ENCODE measurements at places on chromosomes 3 and 15.

DNA sequence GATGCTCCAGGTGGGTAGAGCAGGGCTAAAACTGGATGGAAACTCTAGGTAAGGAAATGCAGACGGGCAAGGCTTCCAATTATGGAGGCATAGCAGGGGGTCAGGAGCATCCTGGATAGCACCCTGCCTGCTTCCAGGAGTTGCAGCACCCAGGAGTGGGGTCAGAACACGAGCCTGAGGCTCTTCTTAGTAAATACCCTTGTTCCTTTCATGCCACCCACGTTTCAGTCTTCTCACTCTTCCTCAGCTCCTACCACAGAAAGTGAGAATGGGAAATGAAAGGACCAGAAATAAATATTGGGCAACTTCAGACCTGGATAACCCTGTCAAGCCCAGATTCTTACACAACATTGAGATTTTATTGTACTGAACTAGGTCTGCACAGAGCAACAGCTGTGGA lies 16.4 kb downstream of the CCR1 start:
- no peak for DNase-seq

GRCh38 chr3:195468841-195469240 lies 26.0 kb upstream of the ACAP2 start:
- no peak for DNase-seq

DNA sequence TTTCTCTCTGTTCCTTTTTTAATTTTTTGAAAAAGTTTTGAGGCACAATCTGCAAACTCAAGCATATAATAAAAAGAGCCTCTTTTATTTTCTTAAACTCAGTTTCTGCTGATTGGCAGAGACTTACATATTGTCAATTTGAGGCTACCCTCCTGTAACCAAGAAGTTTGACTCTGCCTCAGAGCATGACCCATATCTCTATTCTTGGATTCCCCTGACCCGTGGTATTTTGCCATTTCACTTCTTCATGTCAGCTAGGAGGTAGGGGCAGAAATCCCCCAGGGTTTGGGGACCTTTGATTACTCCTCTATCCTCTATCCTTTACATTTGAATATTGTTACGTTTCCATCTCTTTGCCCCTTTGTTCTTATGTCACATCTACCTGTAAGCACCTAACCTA lies 479.1 kb upstream of the ALCAM start:
- no peak for DNase-seq

DNA sequence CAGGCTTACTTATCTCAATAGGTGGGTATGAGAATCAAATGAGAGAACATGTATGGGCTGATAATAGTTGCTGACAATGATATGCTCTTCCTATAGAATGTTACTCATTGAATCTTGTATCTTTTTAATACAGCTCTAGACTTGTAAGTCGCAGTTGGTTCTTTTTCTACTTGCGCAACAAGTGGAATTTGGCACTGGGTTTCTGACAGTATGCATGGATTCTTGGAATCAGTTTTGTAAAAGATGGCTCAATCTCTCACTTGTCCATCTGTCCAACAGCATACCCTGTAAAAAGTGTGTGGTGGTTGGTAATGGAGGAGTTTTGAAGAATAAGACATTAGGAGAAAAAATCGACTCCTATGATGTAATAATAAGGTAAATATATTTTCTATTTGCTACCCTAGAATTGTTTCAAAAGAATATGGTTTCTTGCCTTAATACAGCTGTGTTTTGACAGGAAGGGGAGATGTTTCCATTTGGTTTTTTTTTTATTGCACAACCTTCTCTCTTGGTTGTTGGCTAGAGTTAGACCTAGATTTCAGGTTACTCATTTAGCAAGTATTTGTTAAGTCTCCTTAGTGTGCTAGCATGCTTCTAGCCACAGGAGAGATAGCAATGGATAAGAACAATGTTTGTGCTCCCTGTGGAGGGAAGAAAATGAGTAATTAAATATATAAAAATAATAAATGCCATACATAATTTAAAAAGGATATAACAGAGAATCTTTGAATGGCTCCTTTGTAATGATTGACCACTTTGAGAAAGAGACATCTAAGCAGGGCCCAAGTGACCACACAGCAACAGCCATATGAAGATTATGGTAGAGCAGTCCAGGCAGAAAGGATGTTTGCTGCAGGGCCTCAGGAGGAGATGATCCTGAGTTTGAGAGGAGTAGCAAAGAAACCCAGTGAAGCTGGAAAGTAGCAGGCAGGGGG lies 21.8 kb downstream of the ST3GAL6 start:
- no peak for DNase-seq

- DNase-seq = no peak
These were observed 64.9 kb downstream of the ATP10A start for GRCh38 chr15:25797936-25798901.

- no peak for DNase-seq
These were observed 5.6 kb upstream of the RBMS3 start for GRCh38 chr3:29275309-29275708.

DNA sequence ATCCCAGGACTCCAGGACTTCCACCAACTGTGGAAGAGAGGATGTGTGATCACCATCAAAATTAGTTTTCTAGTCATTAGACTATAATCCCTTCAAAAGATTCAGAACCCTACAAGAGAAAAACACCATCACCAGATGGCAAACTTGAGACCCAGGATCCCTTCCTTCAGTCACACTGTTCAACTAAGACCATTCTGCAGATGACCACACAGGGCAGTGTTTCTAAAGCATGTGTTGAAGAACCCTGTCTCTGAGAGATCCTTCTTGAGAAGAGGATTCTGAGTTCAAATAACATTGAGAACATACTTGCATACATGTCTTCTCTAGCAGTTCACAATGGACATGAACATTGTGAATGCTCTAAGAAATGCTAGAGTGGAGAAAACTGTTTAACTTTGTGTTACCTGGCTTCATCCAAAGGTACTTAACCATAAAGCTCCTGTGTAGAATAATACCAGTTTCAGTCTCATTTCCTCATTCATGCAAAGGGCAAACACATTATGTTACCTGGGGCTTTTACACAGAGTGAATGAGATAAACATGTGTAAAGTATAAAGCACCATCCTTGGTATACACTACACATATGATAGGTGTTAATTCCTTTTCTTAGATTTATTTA lies 2.4 kb upstream of the ADGRG7 start:
- DNase-seq = no peak

DNA sequence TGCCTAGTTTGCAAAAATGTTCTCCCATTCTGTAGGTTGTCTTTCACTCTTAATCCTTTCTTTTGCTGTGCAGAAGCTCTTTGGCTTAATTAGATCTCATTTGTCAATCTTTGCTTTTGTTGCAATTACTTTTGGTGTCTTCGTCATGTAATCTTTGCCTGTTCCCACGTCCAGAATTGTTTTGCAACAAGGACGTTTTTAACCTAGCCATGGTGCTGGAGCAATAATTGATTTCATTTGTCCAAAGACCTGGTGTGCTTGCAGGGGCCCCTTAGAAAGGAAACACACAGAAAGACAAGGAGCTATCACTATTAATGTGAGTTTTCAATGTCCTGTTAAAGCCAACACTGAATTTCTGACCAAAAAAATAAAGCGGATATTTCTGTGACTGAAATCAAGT lies 89.1 kb upstream of the GALNT15 start:
- no peak for DNase-seq

GRCh38 chr3:89340408-89340807 lies 233.0 kb downstream of the EPHA3 start:
- no peak for DNase-seq

- DNase-seq = no peak
These were observed 58.2 kb downstream of the ZBTB38 start for GRCh38 chr3:141426404-141427034.

DNA sequence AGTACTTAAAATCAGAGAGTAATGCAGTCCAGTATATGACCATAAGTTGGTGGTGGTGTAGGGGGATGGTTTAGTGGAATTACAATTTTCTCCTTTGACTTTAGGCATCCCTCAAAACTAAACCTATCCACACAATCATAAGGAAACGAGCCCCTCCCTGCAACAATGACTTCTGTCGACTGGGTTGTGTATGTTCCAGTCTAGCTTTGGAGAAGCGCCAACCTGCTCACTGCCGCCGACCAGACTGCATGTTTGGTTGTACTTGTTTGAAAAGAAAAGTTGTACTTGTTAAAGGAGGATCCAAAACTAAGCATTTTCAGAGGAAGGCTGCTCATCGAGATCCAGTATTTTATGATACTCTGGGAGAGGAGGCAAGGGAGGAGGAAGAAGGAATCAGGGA lies 52.8 kb downstream of the MGA start:
- no peak for DNase-seq

GRCh38 chr15:59751552-59752413 lies 62.7 kb upstream of the BNIP2 start:
- DNase-seq = no peak

DNA sequence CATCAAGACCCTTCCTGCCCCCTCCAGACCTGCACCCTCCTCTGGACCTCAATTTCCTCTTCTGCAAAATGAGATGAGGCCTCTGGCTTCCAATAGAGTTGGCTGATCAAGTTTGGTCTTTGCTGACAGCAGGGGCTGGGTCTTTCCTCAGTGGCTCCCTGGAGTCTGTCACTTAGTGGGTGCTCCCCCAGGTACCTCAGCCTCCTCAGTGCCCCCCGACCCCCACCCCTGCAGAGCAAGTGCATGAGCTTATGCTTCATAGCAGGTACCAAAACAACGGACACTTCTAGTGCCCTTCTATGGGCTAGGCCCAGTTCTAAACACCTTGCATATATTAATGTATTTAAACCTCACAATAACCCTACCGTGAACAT lies 6.9 kb upstream of the PLXND1 start:
- no peak for DNase-seq

DNA sequence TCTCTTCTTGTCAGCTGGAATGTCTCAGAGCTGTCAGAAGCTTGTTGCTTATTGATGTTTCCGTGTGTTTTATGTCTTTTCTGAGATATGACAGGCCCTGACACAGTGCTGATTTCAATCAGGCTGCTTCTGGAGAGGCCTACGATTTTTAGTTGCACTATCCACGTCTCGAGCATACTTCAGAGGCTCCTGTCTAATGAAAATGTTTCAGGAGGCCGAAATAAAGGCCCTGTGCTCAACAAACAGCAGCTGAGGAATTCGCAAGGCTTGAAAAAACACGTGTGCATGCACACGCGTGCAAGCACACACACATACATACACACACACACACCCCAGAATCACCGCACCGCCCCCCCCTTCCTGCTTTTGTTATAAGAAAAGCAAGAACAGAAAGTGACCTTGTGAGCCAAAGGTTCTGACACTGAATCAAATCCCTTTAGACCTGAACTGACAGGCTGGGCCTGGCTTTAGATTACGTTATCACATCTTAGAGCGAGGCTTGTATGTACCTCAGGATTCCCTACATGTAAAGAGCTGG lies 296.6 kb downstream of the NR2F2 start:
- DNase-seq = no peak

GRCh38 chr3:4045756-4046155 lies 246.5 kb downstream of the LRRN1 start:
- DNase-seq = no peak

- no peak for DNase-seq
These were observed 26.2 kb downstream of the KIF7 start for GRCh38 chr15:89628806-89629715.

GRCh38 chr3:38497031-38497430 lies 891 bp downstream of the EXOG start:
- DNase-seq = no peak

DNA sequence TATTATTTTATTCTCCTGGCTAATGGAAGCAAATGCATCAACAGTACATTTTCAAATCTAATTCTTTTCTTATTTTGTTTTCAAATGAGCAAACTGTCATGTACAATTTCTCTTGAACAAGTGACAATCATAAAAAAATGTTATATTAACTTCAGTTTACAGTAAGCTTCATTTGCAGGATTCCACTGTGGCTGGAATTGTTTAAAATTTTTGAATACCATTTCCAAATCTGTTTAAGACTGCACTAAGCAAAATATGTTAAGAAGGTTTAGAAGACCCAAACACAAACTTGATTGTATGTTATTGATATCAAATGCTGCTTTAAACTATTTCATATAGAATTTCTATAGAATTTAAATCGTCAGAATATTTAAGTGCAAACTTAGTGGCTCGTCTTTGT lies 92.8 kb downstream of the ZNF280D start:
- DNase-seq = no peak

GRCh38 chr3:69588170-69588569 lies 151.1 kb upstream of the MITF start:
- DNase-seq = no peak

All from NCI-H2227 treated with DMSO at 0.1 percent for 48 hours (cell line).